Astrocyte (in vitro differentiated cells and primary cell): ENCODE measurements at places on chromosomes 6 and 20. TPM values are rescaled to one million over a fixed set of nuclear protein-coding genes. Genes with fewer than 3 reads are reported as not detected.

- H3K36me3 ChIP-seq: no peaks in the 10 kb centered on the region
- H3K4me3 ChIP-seq: no peak overlapping the region
- no peaks in the 10 kb centered on the region for H3K4me1 ChIP-seq
- DNase-seq: no peak
- H3K27me3 ChIP-seq: no peaks in the 10 kb centered on the region
- H3K27ac ChIP-seq: no peak overlapping the region
Measured at GRCh38 chr20:17885544-17885943, 83.0 kb downstream of the SNX5 start.

DNA sequence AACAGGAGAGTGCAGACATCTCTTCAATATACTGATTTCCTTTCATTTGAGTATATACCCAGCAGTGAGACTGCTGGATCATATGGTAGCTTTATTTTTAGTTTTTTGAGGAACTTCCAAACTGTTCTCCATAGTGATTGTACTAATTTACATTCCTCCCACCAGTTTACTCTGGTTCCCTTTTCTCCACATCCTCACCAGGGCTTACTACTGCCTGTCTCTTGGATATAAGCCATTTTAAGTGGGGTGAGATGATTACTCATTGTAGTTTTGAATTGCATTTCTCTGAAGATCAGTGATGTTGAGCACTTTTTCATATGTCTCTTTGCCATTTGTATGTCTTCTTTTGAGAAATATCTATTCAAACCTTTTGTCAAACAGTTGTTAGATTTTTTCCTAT is 64.9 kb upstream of the HMGCLL1 start:
- no peaks in the 10 kb centered on the region for H3K4me1 ChIP-seq
- H3K4me3 ChIP-seq: no peak overlapping the region
- no peaks in the 10 kb centered on the region for H3K36me3 ChIP-seq
- H3K27ac ChIP-seq: no peak overlapping the region
- DNase-seq: peak; percentile 22

GRCh38 chr6:40131675-40132074 is 197.4 kb upstream of the MOCS1 start:
- no peak overlapping the region for H3K27ac ChIP-seq
- H3K27me3 ChIP-seq: no peaks in the 10 kb centered on the region
- no peak for DNase-seq
- no peaks in the 10 kb centered on the region for H3K4me1 ChIP-seq

The IPCEF1 gene
- 0.16 and 0.24 TPM in 2 replicates for total RNA-seq

The PTK6 gene
- total RNA-seq: 0.18 TPM in 1 of 2 replicates, not detected in the other

The C20orf141 gene
- not detected in 2 replicates for total RNA-seq

DNA sequence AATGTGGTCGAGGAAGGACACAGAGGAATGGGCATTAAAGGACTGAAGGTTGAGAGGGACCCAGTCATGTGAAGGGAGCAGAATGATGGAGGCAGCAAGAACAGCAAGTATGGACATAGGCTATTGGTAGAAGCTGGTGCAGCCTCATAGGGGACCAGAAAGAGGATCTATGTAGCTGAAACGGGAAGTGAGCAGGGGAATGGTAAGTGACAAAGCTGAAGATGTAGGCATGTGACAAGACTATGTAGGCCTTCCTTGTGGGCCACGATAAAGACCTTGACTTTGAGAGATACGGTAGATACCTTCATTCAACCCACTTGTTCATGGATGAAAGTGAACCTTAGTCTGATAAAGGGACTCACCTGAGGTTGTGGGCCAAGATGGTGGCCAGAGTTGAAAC is 3.5 kb downstream of the CTNNBL1 start:
- no peak for DNase-seq
- no peak overlapping the region for H3K27ac ChIP-seq
- H3K4me1 ChIP-seq: peaks cover 5% of the 10 kb centered on the region
- H3K36me3 ChIP-seq: no peaks in the 10 kb centered on the region
- H3K27me3 ChIP-seq: no peaks in the 10 kb centered on the region

The RIPOR3 gene
- 0.29 and 0.39 TPM in 2 replicates for total RNA-seq

The CRISP2 gene
- total RNA-seq: not detected in 2 replicates

DNA sequence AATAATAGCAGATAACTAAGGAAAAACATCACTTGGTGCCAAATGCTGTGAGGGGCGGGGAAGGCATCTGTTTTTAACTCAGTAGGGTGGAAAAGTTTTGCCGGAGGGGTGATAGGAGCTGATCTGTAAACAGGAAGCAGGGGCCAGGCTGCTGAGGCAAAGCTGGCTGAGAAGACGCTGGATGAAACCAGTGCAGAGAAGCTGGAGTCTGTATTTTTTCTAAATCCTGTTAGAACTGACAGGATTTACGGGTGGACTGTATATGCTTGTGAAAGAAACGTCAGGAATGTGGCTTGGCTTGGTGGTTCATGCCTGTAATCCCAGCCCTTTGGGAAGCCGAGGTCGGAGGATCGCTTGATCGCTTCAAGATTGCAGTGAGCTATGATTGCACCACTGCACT is 5.6 kb downstream of the PCMTD2 start:
- no peak for DNase-seq
- H3K4me3 ChIP-seq: no peak overlapping the region
- peaks cover 6% of the 10 kb centered on the region for H3K4me1 ChIP-seq
- H3K27me3 ChIP-seq: no peaks in the 10 kb centered on the region

The NINL gene
- 7.9 and 10.2 TPM in 2 replicates for total RNA-seq

- peak; percentile 92 for DNase-seq
- H3K36me3 ChIP-seq: no peaks in the 10 kb centered on the region
- no peak overlapping the region for H3K4me3 ChIP-seq
- H3K4me1 ChIP-seq: peaks cover 23% of the 10 kb centered on the region
Measured at GRCh38 chr6:134551245-134551960, 233.5 kb upstream of the SGK1 start.
